ENCODE measurements at places on chromosomes 3 and 15. TPM values are rescaled to one million over a fixed set of nuclear protein-coding genes. Genes with fewer than 3 reads are reported as not detected.

Gene OXTR
- 10.4 TPM for total RNA-seq

Gene CPLX3
- total RNA-seq, result 0.05 TPM

Gene ATRIP
- 8.3 TPM for total RNA-seq

Gene C15orf62
- 0.07 TPM for total RNA-seq

Gene ZXDC
- 8.3 TPM for total RNA-seq

Gene CCR3
- total RNA-seq, result not detected

Gene COL8A1
- not detected for total RNA-seq

Gene CIB2
- total RNA-seq, result 29.6 TPM

Gene UNC13C
- not detected for total RNA-seq

Gene GHSR
- not detected for total RNA-seq

Gene SEMA5B
- total RNA-seq, result 0.21 TPM

Gene ARL14
- 1.0 TPM for total RNA-seq

Gene DLL4
- total RNA-seq, result 0.65 TPM

Gene KLHL40
- not detected for total RNA-seq

Gene SLC24A5
- not detected for total RNA-seq
